ENCODE measurements at places on chromosomes 3 and 15. TPM values are rescaled to one million over a fixed set of nuclear protein-coding genes. Genes with fewer than 3 reads are reported as not detected.

Gene RPP14
- 8.0 TPM for total RNA-seq

Gene CRYBG3
- 16.9 TPM for total RNA-seq

Gene PROS1
- total RNA-seq = 34.4 TPM

Gene GRAMD2A
- 0.08 TPM for total RNA-seq

Gene IL20RB
- 0.53 TPM for total RNA-seq

Gene SLC2A2
- not detected for total RNA-seq

Gene MIX23
- total RNA-seq = 18.6 TPM

Gene GOLGA8G
- not detected for total RNA-seq

Gene CEMIP
- 955 TPM for total RNA-seq

Gene GHSR
- not detected for total RNA-seq

Gene MCTP2
- total RNA-seq = 4.7 TPM

Gene GOLGA8S
- total RNA-seq = not detected

Gene PYGO1
- 5.0 TPM for total RNA-seq

Gene GLDN
- total RNA-seq = 16.6 TPM

Gene RYR3
- total RNA-seq = under 0.01 TPM

Gene TM6SF1
- 3.3 TPM for total RNA-seq

Gene IFT57
- total RNA-seq = 49.8 TPM

Gene SEMA3B
- 13.2 TPM for total RNA-seq

Gene SLC22A14
- total RNA-seq = 0.23 TPM

Gene OR5K2
- total RNA-seq = not detected

Gene LIPC
- 3.2 TPM for total RNA-seq

Gene ANKRD34C
- total RNA-seq = not detected

Gene BNC1
- total RNA-seq = 0.47 TPM

Gene UQCRC1
- 388 TPM for total RNA-seq

Gene TRH
- total RNA-seq = not detected

Gene PLSCR5
- total RNA-seq = not detected

Gene IL17RD
- total RNA-seq = 2.7 TPM

Gene GRK7
- under 0.01 TPM for total RNA-seq

Gene KLHL40
- not detected for total RNA-seq

Gene HTR3E
- total RNA-seq = not detected

Gene SLC30A4
- 7.8 TPM for total RNA-seq

Gene SERPINI2
- not detected for total RNA-seq

Gene IL17RC
- 21.8 TPM for total RNA-seq

Gene AGTR1
- 1.9 TPM for total RNA-seq

Gene SPINT1
- total RNA-seq = not detected

Gene ISL2
- total RNA-seq = 0.08 TPM

Gene ZNF660
- total RNA-seq = 1.9 TPM

Gene NRROS
- 0.08 TPM for total RNA-seq

Gene ITGB5
- total RNA-seq = 339 TPM

Gene RBP2
- total RNA-seq = not detected

Gene HCN4
- total RNA-seq = not detected

Gene CD96
- 0.08 TPM for total RNA-seq

Gene DLL4
- total RNA-seq = under 0.01 TPM

Gene CPA3
- not detected for total RNA-seq

Gene P2RY14
- total RNA-seq = not detected

Gene MYZAP
- not detected for total RNA-seq

Gene GPR176
- 163 TPM for total RNA-seq

Gene GOLGA8J
- 0.12 TPM for total RNA-seq

Gene ADIPOQ
- not detected for total RNA-seq

Gene ACP3
- 0.08 TPM for total RNA-seq

Measured in smooth muscle cell of the coronary artery (primary cell).